ENCODE measurements at places on chromosomes 6 and 20.

- DNase-seq: peak; percentile 5
Measured at GRCh38 chr6:82988930-82989351, 76.7 kb downstream of the UBE3D start.

DNA sequence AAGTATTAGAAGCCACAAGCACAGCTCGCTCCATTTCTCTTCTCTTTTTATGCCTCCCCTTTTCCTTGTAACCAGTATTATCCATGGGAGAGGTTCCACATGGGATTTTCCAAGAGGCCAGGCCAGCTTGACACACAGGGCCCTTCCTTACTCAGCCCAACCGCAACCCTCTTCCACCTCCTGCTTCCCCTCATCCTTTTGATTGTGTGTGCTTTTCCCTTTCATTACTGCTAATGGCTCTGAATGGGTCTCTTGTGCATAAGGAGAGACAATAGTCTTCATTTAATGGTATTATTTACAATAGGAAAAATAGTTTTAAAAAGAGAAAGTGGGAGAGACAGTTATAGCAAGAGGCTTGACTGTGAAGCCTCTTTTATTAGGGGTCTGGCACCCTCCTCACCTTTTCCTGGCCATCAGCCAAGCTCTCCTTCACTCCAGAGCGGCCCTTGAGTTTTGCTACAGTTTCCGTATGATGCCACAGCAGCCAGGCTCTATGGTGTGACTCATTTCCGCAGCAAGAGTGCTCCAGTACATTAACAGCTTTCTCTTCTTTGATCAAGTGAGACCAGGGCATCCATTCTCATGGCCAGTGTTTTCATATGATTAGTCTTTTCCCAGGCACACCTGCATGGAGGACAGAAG, 579.5 kb downstream of the TFAP2B start:
- DNase-seq: no peak

GRCh38 chr6:116847227-116847626, 18.3 kb upstream of the GPRC6A start:
- DNase-seq: no peak

DNA sequence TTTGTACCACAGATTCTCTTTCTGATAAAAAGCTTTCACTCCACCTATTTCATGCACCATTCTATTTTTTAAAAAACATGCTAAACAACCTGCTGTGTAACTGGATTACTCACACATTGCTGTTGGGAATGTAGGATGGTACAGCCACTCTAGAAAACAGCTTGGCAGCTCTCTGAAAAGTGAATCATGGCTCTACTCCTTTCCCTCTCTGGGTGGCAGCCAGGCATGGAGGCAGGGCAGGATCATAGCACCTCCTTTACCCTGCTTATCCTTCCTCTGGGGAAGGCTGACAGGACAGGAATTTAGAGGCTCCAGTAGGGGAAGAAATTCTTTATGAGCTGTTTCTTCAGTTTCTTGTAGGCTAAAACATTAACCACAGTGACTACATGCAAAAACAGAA, 6.7 kb upstream of the VNN2 start:
- DNase-seq: no peak

GRCh38 chr20:46088409-46089166, 1.2 kb downstream of the NCOA5 start:
- DNase-seq: no peak

DNA sequence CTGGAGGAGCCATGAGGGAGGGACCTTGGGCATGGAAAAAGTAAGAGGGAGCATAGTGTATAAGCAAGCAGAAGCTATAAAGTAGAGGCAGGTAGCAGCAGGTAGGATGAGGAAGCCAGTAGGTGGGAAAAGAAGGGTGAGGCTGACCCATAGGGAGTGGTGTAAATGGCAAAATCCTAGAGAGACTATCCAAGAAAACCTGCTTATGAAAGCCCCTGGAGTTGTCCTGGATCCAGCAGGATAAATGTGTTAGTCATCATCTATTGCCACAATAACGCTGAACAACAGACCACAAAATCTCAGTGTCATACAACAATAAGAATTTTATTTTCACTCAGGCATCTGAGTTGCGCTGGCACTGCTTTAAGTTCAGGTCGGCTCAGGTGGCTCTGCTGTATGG, 30.2 kb downstream of the CHD6 start:
- DNase-seq: no peak

DNA sequence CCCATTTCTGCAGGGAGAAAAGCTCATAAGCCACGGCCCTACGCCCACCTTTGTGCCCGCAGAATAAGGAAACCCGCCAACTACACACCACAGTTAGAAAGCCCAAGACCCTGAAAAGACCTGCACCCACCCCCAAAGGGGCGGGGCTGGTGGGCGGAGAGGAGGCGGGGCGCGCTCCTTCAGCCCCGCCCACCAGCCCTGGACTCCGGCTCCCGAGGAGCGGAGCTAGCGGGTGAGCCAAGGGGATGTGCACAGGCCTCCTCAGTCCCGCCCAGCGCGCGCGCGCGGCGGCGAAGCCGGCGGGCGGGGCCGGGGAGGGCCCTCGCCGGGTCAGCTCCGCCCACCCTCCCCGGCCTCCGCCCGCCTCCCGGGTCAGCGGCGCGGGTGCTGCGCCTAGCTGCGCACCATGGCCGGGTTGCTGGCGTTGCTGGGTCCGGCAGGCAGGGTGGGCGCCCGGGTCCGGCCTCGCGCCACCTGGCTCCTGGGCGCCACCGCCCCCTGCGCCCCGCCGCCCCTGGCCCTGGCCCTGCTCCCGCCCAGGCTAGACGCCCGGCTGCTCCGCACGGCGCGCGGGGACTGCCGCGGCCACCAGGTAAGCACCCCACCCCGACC, at the start of gene FAM210B:
Gene FAM210B (plus strand): TSS at position 375 of the 612 bp plus-strand sequence. CDS start 32 bp downstream, at position 407.
- peak; percentile 64 for DNase-seq

- DNase-seq: no peak
Measured at GRCh38 chr6:74879234-74879633, 326.6 kb downstream of the COL12A1 start.

GRCh38 chr6:41587131-41587879, 41.1 kb downstream of the FOXP4 start:
- no peak for DNase-seq

DNA sequence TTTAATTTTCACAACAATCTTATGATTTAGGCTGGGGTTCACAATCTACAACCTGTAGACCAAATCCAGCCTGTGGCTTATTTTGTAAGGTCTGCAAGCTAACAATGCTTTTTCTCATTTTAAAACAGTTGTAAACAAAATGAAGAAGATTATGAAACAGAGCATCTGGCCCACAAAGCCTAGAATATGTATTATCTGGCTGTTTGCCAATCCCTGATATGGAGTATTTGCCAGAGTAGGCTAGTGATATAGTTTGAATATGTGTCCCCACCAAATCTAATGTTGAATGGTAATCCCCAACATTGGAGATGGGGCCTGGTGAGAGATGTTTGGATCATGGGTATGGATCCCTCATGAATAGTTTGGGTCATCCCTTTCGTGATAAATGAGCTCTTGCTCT, 201.8 kb downstream of the DHX35 start:
- no peak for DNase-seq

GRCh38 chr6:38604700-38605099, 35.0 kb downstream of the BTBD9 start:
- DNase-seq: no peak

- DNase-seq: no peak
Measured at GRCh38 chr6:3718407-3718806, 33.1 kb downstream of the PXDC1 start.

GRCh38 chr20:14055127-14055742, 59.9 kb downstream of the MACROD2 start:
- peak; percentile 42 for DNase-seq

- no peak for DNase-seq
Measured at GRCh38 chr6:127204281-127204680, 62.4 kb upstream of the RNF146 start.

GRCh38 chr6:167580619-167580911, 246.1 kb upstream of the AFDN start:
- no peak for DNase-seq

- peak; percentile 40 for DNase-seq
Measured at GRCh38 chr6:127606131-127606562, 29.2 kb downstream of the C6orf58 start.

GRCh38 chr6:35173427-35174087, 32.4 kb upstream of the TCP11 start:
- no peak for DNase-seq

DNA sequence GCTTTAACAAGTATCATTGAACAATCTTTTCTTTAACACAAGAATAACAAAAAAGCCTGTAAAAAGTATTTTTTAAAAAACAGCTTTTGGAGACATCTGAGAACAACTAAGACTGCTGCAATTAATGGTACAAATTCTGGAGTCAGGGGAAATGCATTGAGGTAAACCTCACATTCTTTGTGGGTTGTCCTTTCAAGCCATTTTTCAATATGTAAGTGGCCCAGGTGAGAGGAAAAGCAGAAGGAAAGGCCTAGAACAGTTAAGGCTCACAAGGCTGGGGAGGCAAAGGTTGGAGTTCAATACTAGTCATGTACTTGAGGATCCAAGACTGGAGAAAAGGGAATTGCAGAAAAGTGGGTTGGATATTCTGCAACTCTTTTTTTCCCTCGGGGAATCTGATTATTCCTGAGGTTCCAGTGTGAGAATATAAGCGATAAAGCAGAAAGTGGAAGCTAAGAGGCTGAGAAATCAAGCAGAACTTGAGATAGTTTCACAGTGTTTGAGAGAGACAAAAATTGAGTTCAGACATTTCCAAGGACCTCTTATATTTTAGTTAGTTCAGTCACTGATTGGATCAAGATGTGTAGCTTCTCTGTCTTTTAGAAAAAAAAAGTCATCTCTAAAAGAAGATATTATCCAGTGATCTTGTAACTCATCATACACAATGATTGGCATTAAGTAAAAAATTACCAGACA, 25.0 kb upstream of the TXLNB start:
- DNase-seq: no peak

DNA sequence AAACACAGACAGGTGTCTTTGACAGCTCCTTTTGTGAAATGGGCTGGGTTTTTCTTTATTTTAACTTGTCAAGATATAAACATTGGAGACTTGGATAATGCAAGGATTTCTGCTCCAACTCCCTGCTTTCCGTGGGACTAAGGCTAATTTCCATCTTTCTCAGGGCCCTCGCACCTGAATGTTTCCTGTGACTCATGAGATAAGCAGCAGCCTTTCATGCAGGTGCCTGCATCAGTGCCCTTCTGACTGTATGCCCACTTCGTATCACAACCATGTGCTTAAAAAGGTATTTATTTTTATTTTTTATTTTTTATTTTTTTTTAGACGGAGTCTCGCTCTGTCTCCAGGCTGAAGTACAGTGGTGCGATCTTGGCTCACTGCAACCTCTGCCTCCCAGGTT, 736.1 kb downstream of the DOK5 start:
- no peak for DNase-seq

- DNase-seq: no peak
Measured at GRCh38 chr20:49785852-49786175, 26.8 kb upstream of the SLC9A8 start.

- DNase-seq: no peak
Measured at GRCh38 chr6:144804246-144804790, 519.2 kb downstream of the UTRN start.

DNA sequence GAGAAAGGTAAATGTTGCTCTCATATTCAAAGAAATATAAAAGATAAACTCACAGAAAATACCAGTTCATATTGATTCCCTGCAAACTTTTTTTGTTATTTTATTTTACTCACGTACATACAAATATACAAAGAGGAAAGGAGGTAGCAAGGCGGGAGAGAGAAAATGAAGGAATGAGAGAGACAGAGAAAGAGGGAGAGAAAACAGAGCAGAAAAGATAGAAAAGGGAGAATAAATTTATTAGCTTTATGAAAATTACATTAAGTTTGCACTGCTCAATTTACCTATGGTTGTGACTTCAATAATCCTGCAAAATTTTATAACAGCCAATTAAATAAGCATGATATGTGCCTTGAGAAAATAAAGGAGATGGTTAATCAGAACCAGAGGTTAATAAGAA, 274.7 kb upstream of the CITED2 start:
- no peak for DNase-seq

GRCh38 chr6:136923116-136923953, 1.2 kb downstream of the SLC35D3 start:
- DNase-seq: no peak

DNA sequence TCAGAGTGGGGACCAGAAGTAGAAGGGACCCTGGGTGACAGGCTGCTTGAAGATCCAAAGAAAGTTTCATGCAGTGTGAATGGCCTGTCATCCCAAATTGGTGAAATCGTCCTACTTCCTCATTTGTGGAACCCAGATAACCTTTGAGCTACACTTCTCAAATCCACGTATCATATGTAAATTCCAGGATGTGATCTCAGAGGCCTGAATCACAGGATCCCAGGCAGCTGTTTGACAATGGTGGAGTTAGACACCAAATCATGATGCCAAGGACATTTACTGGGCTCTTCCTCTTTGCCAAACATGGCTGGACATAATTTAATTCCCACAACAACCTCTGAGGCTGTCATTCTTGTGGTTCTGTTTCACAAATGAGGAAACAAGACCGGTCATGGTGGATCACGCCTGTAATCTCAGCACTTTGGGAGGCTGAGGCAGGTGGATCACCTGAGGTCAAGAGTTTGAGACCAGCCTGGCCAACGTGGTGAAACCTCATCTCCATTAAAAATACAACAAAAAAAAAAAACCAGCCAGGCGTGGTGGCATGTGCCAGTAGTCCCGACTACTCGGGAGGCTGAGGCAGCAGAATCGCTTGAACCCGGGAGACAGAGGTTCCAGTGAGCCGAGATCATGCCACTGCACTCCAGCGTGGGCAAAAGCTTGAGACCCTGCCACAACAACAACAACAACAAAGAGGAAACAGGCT, 39.9 kb upstream of the TTPAL start:
- DNase-seq: no peak

DNA sequence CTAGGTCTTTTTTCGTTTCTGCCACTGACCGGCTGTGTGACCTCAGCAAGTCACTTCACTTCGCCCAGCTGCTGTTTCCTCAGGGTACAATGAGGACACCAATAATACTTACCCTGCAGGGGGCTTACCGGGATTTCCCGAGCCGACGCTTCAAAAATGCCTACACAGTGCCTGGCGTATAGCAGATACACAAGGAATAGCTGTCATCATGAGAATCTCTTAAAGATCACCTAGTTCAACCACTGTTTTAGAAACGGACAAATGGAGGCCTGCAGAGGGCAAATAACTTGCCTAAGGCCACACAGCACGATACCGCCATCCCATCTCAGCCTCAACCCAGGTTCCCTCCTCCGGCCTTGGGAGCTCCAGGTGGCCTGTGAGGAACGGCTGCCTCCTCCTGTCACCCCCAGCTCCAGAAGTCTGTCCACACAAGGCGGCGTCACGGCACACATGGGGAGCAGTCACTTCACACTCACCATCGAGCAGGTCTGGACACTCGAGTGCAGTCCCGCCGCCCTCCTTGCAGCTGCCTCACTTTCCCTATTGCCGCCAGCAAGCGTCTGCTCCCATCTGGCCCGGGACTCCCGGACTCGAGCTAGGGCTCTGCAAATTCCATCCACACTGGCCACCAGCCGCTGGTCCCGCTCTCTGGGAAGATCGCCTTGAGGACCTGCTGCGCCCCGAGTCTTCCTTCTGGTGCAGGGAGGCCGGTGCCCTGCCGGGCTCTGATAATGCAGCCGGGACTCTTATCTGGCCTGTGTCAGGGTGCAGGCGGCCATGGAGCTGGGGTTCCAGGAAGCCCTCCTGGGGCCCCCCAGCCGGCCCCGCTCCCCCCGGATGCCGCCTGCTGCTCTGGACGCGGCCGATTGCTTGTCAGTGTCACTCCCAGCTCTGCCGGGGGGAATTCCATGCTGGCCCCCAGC, at the start of gene RIPOR3:
Gene RIPOR3 (minus strand): TSS at position 893 of the 923 bp plus-strand sequence. CDS start 414 bp downstream, at position 479.
- no peak for DNase-seq

Measured in left renal pelvis (tissue), 4 donors.